ENCODE measurements at places on chromosomes 2 and 18.

- DNase-seq, result no peak
Observed at GRCh38 chr2:169798397-169798717, 314 bp upstream of the SSB start.

GRCh38 chr2:19837235-19837766 lies 64.5 kb downstream of the TTC32 start:
- no peak for DNase-seq

GRCh38 chr2:160575368-160575767 lies 81.8 kb upstream of the RBMS1 start:
- no peak for DNase-seq

DNA sequence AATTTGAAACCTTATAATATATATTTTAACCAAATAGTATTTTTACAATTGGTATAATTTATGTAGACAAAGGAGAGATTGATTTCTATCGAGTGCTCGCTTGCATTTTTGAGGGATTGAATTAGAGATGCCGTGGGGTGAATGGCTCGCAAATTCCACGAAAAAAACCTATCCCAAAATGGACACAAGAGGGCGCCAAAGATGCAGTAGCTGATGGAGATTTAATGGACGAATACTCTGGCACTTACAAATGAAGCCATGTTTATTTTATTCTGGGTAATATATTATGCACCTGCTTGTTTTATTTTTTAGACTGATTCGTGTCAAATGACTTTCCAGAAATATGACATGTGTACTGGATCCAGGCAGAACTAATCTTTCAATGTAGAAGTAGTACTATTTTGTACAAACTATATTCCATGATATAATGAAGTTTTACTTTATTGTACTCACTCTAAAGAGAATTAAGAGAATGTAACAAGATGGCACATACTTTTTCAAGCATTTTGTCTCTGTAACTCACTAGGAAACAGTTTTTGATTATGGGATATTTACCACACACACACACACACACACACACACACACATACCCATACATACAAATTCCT lies 505.4 kb downstream of the PLCL1 start:
- DNase-seq, result peak; percentile 55

DNA sequence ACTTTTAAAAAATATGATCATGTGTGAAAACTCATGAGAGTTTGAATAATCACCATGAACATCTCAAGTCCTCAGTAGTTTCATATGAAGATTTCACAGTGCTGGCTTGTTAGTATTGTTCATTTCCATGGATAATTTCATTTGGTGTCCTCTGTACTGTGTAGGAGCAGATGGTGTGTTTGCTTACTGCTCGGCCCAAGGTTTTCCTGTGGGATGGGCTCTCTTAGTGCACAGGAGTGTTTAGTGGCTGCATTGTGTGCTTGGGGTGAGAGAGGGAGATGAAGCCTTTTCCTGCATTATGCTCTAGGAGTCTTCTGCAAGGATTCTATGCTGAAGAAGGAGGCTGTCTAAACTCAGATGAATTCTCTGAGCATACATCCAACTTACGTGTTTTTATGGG lies 270.6 kb downstream of the SOCS6 start:
- no peak for DNase-seq

- DNase-seq, result no peak
Observed at GRCh38 chr18:28003451-28003850, 173.5 kb downstream of the CDH2 start.

DNA sequence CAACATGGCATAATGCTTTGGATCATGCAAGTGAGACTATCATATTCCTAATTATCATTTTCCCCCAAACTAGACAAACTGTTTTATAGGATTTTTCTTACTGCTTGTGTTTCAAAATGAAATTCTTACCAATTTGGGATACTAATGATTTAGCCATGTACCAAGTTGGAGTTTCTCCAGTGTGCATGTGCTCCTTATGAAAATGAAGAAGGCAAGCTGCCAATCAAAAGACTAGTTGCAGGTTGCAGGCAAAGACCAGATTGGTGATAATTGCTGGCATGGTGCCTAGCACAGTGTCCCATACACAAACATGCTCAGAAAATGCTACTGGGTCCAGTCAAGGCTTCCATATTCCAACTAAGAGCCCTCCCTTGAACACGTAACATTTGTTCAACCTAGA lies 771.8 kb upstream of the FANCL start:
- DNase-seq, result no peak

DNA sequence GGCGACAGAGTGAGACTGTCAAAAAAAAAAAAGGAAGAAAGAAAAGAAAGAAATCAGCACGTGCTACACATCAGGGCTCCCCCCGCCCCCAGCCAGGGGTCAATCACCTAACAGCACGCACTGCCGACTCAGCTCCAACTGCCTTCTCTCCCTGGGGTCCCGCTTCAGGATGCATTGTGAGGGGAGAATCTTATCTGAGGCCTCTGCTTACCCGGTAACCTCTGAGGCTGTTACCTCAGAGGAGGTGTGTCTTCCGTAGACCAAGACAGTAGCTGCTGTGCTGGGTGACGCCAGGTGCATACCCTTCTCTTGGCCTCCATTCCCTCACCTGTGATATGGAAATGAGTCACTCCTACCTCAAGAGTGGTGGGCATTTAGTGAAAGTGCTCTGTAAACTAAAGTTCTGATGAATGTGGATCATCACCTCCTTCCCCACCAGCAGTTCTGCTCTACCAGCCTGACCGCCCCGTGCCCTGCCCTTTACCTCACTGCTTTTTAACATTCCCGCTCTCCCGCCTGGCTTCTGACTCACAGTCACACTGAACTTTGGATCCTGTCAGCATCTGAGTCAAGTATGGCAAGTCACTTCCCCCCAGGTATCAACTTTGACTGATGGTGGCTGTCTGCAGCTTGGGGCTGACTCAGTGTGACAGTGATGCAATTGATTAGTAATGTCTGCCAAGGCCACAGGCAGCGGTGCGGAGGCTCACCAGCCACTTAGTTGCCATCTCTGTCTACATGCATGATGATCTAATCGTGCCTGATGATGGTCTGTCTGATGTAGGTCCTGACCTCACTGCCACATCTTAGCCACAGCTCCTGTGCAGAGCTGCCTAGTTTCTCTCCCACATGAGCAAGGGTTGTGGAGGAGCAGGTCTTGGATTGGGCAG lies 20.1 kb downstream of the ARID5A start:
- DNase-seq, result peak; percentile 65

GRCh38 chr2:222504719-222505118 lies 80.4 kb downstream of the SGPP2 start:
- DNase-seq, result no peak

- no peak for DNase-seq
Observed at GRCh38 chr2:121427187-121427689, 103.4 kb upstream of the RNU4ATAC start.

DNA sequence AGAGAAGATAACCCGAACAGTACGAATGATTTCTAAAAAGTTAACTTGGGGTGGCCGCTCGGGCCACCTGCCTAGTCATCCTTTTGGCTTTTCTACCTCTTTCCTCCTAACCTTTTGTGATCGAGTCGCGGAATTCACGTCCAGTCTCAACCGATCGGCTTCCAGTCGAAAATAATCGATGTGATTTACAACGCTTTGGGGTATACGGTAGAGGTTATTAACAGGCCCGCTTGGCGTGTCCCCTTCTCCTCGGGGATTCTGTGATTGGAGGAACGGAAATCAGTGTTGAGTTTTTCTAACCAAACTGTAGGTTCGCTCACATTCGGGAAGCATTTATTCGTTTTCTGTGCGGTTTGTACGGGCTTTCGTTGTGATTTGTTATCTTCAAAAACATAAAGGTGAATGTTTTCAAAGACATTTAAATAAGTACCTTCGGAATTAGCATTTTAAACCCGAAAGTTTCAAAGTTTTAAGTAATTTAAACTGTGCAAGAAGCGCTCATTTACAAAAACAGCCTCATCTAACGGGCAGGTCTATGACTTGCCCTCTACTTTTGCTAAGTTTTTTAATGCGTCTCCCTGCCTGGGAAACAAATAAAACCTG lies 588 bp upstream of the FOXI3 start:
- peak; percentile 3 for DNase-seq

DNA sequence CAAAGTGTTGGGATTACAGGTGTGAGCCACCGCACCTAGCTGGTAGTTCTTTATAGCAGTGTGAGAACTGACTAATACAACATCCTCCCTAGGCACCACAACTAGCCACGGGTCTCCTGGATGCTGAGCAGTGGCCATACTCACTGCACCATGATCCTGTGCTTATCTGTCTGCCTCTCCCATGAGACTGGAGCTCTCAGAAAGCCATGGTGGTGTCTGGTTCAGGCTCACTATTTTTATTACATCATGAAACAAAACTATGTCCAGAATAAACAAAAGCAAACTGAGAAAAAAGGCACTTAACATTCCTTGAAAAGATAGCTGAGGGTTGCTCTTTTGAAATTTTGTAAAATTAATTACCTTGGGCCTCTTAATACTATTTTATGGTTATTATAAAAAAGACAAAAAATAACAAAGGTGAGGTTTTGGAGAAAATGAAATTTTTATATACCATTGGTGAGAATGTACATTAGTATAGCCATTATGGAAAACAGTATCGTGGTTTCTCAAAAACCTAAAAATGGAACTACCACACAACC lies 90.7 kb upstream of the TFCP2L1 start:
- no peak for DNase-seq

DNA sequence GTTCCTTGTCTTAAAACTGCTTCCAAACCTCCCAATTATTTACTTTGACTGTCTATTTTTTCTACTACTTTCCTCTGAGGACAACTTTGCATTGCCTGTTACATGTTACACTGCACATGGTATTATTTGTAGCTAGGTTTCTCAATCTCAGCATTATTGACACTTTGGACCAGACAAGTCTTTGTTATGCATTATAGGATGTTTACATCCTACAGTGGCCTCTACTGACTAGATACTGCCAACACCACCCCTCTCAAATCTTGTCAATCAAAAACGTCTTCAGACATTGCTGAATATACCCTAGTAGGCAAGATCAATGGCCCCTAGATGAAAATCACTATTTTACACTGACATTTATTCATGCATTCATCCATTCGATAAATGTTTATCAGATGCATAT lies 129.6 kb upstream of the DNAJC10 start:
- DNase-seq, result no peak

DNA sequence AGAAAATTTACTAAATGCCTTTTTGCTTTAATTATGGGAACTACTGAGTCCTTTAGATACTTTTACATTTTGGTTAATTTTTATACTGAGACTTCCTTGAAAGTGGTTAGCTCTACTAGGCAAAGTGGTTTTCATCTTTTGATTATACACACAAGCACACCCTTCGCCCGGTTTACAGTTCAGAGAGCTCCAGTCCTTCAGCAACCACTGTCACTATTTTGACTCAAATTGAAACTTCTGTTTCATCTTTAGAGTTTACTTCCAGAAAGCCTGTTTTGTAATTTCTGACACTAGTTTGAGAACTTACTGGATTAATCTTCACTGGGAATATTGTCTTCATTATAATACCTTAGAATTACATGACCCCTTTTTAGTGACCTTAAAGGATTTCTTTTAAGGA lies 140.3 kb upstream of the FOSL2 start:
- peak; percentile 26 for DNase-seq

DNA sequence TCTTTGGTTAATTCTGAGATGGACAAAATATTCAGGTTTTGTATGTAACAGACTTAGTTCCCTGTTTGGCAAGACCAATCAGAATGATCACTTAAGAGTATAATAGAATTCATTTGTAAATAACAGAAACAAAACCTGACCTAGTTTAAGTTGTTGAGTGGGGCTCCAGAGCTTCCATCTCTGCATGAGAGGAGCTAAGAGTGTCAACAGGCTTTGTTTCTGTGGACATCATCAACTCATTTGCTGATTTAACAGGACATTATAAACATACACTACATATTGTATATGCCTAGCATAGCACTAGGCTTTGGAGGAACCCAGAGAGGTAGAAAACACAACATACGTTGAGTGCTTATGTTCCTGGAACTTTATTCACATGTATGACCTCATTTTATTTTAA lies 75.3 kb upstream of the TRIB2 start:
- no peak for DNase-seq

DNA sequence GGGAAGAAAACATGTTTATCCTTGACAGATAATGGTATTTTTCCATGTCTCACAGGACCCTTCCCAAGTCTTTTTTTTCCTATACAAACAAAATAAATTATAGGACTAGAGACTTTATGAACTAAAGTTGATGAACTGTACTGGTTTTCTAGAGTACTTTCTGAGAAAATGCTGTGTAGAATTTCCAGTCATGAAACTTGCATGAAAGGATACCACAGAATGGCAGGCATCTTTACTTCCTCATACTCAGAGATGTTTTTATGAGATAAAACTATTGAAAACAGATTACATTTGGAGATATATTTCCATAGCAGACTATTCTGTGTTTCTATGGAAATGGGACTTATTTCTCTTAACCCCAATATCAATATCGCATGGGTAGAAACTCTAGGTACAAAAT lies 403.5 kb downstream of the PARD3B start:
- DNase-seq, result no peak

- DNase-seq, result no peak
Observed at GRCh38 chr2:66390811-66391210, 44.1 kb upstream of the MEIS1 start.

- no peak for DNase-seq
Observed at GRCh38 chr2:45932278-45932975, 281.0 kb downstream of the PRKCE start.

GRCh38 chr2:232300894-232301387 lies 77.6 kb upstream of the ALPP start:
- no peak for DNase-seq

GRCh38 chr2:26349690-26350089 lies 3.1 kb upstream of the ADGRF3 start:
- no peak for DNase-seq

DNA sequence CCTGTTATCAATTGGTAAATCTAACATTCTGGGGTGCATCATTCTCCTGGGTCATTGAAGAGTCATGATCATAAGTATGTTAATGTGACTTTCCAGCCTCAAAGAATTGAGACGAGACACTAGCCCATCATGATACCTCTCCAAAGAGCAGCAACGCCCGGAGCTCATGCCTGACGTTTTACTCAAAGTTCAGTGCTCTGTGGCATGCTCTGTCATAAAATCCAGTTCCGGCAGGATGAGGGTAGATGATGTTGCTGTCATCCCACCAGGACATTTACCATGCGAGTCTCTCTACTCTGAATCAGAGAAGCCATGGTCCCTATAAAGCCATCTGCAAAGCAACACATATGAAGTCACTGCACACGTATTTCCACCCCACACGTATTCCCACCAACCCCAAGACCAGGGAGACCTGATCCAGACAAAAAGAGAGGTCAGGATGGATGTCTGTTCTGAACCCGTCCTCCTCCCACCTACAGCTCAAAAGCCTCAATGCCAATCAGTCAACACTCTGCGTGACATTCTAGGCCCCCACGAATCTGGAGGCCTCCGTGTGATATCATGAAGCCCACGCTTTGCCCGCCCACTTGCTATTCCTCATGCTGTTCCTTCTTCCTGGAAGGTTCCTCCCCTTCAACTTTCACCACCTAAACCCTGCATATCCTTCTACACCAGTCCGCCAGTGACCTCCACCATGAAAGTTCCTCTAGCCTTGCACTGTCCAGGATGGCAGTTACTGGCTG lies 85.8 kb downstream of the DNMT3A start:
- DNase-seq, result no peak

GRCh38 chr2:160213511-160213910 lies 13.4 kb upstream of the ITGB6 start:
- no peak for DNase-seq

All from stimulated activated CD4-positive, alpha-beta T cell treated with anti-CD3 and anti-CD28 coated beads, Interleukin-2, amount 100 ng/mL, for 24 hours (primary cell).